ENCODE measurements at places on chromosomes 12 and 14.

- DNase-seq = no peak
Measured at GRCh38 chr14:42541535-42542001, 934.9 kb downstream of the LRFN5 start.

DNA sequence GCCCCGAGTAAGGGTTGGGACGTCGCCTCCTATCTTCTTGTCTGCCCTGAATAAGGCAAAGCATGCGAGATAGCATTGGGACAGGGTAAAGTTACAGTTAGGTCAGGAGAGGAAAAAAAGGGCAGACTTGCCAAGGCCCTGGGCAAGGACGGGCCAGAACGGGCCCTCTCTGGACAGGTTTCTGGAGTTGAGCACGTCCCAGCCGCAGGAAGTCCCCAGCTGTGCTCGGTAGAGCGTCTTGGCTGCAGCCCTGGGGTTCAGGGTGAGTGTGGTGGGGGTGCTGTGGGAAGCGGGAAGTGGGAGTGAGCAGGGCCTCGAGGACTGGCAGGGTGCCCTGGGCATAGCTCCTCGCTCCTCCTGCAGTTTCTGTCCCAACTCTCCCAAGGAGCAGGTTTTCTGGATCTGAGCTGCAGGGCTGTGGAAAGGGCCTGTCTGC lies 5.4 kb downstream of the RPS6KL1 start:
- DNase-seq = no peak

DNA sequence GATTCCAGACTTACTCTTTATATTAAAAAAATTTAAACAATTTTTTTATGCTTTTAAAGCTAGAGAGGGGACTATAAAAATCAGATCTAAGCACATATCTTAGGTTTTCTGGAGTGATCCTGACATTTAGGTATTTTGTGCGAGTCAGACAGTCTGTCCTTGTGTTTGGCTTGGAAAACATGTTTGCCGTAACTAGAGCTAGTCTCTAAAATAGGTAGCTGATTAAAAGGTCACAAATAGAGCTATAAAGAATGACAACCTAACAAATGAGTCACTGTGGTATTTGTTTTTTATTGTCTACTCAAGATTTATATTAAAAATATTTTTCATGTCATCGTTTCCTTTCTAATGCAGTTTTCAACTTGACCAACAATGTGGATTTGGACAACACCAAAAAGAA lies 73.4 kb downstream of the MNAT1 start:
- no peak for DNase-seq

- no peak for DNase-seq
Measured at GRCh38 chr14:88181072-88181471, 142.0 kb downstream of the KCNK10 start.

- DNase-seq = no peak
Measured at GRCh38 chr14:77601846-77602619, 14.4 kb downstream of the SPTLC2 start.

DNA sequence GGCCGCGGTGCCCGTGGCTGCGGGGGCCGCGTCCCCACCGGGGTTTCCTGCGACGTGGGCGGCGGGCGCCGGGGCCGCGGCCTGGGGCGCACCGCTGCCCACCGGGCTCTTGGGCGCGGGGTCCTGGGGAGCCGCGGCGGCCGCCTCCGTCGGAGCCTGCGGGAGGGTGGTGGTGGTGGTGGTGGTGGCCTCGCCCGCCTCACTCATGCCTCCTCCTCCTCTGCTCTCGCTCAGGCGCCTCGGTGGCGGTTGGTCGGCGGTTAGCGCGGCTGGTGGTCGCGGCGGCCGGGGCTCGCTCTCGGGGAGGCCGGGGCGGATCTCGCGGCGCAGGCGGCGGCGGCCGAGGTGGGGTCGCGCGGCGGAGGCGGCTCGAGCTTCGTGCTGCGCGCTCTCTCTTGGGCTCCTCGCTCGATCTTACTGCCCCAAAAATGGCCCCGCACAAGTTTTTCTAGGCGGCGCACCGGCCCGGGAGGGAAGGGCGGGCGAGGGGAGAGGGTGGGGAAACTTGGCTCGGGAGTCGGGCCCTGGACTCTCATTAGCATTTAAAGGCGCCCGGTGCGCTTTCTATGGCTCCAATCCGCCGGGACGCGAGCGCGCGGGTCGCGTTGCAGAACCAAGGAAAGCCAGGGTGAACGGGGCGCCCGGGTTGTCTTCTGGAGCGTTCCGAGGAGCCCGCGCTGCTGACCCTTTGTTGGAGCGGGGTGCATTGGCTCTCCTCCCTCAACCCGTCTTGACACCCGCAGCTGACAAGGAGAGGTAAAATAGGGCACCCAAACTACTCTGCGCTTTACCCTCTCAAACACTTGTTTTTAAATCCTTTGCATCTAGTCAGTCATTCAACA lies at the start of gene YBX3:
Gene YBX3 (minus strand): TSS at position 419 of the 842 bp plus-strand sequence. CDS start 212 bp downstream, at position 207.
- DNase-seq = peak; percentile 24

DNA sequence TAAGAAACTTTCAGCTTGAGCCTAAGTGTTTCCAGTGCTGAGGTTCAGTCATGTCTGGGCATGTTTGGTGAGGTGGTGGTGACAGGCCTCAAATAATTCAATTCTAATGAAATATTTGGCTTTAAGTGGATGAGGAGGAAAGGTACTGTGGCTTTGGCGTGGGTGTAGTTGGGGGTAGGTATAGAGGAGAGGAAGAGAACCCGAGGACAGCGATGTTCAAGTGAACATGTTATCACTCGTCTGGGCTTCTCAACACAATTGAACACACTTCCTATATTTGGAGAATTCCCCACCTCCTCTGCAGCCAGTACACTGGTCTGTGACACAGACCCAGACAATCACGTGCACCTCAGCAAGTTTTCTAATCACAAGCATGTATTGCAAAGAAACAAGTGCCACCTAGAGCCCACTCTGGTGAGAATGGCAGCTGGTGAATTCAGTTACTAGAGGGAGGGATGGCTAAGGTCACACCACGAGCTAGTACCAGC lies 53.0 kb downstream of the IFNG-AS1 start:
- no peak for DNase-seq

- no peak for DNase-seq
Measured at GRCh38 chr12:119020406-119021360, 39.3 kb downstream of the SRRM4 start.

DNA sequence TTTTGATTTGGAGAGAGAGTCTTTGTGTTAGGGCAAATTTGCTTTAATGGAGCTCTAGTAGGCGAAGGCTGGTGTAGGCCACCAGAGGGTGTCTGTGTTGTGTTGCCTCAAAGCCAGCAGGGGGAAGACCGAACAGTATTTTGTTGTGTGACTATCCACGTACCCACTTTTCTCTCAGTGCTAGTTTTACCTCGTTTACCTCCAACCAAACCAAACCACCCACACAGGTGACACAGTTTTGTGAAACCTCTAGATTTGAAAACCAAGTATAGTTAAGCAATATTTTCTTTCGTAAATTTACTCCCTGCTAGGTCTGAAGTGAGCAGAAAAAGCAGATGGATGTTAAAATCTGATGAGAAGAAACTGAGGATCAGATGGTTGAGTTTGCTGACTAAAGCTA lies 36.3 kb upstream of the NPFF start:
- DNase-seq = peak; percentile 52

GRCh38 chr14:86296173-86296572 lies 766.2 kb downstream of the FLRT2 start:
- DNase-seq = no peak

DNA sequence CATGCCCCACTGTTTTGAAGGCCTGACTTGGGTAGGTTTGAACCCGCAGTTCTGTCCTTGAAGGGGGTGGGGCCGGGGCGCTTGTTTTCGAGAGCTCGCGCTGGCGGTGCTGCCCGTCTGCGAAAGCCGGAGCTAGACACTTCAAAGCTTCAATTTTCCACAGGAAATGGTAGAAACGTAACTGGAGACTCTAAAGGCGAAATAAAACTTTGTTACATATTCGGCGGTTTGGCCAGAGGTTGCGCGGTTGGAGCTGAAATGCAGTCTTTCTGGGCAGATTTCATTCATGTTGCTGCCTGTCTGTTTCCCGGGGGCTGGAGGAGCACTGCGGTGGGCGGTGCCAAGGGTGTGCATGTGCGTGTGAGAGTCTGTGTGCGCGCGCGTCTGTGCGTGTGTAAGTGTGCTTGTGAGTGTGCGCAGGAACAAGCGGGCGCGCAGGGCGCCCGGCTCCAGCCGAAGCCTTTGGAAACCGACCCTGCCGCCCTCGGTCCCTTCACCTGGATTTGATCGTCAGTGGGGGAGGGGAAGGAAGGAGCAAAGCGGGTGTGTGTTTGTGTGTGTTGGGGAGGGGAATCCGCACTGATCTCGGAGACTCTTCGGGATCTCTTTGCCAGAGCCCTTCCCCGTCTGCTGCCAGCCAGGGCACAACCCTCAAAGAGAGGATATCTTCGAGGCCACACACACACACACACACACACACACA lies 227.7 kb upstream of the CRY1 start:
- DNase-seq = peak; percentile 76

- DNase-seq = no peak
Measured at GRCh38 chr14:77031759-77032490, 3.4 kb upstream of the IRF2BPL start.

DNA sequence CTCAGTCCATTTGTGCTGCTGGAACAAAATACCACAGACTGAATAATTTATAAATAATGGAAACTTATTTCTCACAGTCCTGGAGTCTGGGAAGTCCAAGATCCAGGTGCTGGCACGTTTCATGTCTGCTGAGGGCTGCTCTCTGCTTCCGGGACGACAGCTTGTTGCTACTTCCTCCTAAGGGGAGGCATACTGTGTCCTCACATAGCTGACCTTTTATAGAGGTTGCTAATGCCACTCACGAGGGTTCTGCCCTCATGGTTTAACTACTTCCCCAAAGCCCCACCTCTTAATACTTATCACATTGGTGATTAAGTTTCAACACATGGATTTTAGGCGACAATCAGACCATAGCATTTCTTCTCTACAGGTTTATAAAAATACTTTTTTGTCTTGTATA lies 411.1 kb downstream of the NRXN3 start:
- DNase-seq = no peak

GRCh38 chr14:30227436-30227835 lies 299.8 kb upstream of the PRKD1 start:
- DNase-seq = no peak

GRCh38 chr12:42421844-42422779 lies 96.1 kb downstream of the PPHLN1 start:
- DNase-seq = no peak

GRCh38 chr12:6767353-6768319 lies 1.5 kb downstream of the PTMS start:
- no peak for DNase-seq

DNA sequence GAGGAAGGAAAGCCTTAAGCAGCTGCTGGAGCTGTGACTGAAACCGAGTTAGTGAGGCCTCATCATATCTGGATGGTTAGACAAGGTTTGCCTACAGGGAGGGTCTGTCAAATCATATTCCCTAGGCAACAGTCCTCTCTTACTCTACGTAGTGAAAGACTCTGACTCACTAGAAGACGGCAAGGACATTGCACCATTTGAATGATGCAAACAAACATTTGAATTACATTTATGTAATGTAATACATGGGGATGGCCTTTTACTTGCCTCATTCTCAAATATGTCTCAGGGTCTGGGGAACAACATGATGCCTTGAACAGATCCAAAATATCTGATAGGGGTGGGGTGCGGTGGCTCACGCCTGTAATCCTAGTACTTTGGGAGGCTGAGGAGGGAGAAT lies 29.8 kb upstream of the STRAP start:
- DNase-seq = no peak

DNA sequence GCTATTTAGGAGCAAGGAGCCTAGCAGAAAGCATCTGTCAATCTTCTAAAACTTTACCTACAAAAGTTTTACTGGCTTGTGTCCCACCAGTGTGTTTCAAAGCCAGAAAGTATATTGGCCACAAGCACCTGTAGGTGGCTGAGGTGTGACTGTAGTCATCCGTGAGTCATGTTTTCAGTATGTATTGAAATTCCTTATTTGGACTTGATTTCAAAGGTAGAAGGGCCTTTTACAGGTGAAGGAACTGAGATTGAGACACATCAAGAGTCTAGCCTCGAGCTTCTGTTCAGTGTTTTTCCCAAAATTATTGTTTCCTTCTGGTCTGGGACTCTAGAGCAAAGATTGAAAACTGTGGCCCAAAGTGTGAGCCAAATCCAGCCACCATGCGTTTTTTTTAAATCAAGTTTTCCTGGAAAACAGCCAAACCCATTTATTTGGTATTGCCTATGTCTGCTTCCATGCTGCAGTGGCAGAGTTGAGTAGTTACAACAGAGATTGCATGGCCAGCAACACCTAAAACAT lies 195.3 kb upstream of the BCL2L14 start:
- DNase-seq = no peak

- DNase-seq = no peak
Measured at GRCh38 chr14:24231263-24232120, 675 bp downstream of the NEDD8 start.

GRCh38 chr12:64733857-64734256 lies 25.3 kb downstream of the GNS start:
- no peak for DNase-seq

DNA sequence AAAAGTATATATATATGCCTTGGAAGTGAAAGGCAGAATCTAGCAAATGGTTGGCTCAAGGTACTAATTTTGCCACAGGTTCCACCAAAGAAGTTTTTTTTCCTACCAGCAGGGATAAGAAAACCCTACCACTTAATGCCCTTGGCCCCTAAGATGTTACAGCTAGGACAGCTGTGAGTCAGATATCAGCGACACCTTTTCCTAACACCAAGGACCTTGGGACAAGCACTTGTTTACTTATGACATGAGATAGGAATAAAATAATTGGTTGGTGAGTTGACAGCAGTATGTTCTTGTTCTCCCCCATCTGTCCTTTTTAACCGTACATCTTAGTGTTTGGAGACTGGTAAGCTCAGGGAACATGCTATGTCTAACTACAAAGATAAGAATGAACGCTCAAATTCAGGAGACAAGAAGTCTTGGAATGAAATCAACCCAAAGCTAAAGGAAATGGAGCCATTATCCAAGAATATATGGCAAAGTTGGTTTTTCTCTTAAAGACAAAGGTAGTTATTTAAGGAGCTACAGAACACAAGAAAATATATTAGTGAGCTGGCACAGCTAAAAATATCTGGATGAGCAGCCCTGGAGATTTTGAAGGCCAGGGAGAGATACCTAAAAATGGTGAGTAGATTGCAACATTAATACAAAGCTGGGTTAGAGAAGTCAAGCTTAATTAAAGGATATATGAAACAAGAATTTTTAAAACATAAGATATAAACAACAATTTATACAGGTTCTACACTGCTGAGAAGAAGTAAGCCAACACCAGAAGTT lies 126.8 kb downstream of the TMTC1 start:
- no peak for DNase-seq

- DNase-seq = no peak
Measured at GRCh38 chr14:31080056-31080455, 53.9 kb upstream of the STRN3 start.

Data from stimulated activated CD4-positive, alpha-beta T cell treated with anti-CD3 and anti-CD28 coated beads, Interleukin-4, amount 100 ng/mL, for 4 hours (primary cell).